ENCODE measurements at places on chromosomes 5 and 9.

DNA sequence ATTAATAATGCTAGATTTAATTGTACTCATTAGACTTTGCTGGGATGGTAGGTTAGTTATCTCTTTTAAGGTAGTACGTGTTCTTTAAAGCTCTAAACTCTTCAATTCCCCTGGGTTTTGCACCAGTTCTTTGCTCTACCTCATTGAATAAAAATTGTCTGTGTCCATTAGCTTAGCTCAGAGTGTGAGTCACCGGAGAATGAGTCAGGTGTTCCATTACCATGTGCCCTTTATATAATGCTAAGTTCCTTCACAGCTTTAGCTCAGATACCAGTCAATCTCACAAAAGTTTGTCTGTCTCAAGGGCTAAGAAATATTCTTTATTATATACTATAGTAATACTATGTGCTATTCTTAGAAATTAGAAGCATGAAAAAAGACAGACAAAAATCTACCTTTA is 339.4 kb downstream of the PRELID2 start:
- DNase-seq: peak; percentile 85

DNA sequence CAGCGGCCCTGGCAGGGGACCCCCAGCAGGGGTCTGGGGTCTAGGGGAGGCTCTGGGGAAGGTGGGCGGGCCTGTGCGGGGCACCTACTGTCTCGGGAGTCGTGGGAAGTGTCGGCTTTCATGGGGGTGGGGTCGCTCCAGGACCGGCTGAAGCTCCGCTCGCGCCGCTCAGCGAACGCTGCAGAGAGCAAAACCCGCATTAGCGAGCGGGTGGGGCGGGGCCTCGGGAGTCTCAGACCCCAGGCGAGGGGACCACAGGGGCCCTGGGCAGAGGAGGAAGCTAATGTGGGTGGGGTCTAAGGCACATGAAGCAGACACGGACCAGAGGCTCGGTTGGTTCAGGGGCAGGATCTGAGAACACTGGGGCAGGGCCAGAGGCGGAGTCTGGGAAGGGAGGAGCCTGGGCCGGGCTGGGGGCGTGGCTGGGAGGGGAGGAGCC is 5.5 kb downstream of the NSMF start:
- DNase-seq: peak; percentile 79

DNA sequence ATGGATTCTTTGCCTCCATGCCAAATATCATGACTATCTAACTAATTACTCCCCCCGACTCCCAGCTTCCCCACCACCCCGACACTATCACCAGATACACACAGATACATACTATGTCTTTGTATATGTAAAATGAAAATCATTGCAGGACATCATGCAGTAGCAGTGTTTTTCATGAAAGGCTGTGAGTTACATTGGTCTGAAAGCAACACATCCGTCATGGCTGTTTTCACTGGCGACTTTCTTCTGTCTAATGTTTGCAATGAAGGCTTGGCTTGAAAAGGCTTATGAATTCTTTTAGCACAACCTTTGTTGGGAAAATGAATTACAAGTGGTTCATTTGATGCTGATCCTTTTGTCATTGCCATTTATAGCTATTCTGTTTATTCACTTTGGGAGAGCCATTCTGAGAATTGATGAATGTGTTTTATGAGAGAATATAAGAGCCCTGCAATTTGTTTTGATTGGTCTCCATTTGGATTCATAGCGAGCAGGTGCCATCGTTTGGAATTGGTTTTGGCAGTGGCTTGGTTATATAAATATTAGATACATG is 103.4 kb downstream of the PIP5K1B start:
- DNase-seq: no peak

DNA sequence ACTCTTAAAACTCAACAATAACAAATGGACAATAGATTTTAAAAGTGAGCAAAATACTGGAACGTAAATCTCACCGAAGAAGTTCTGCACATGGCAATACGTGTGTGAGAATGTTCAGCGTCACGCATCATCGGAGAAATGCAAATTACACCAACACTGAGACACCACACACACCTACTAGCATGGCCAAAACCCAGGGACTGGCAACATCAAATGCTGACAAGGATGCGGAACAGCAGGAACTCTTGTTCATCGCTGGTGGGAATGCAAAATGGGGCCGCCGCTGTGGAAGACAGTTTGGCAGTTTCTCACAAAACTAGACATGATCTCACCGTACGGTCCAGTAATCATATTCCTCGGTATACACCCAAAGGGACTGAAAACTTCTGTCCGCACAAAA is 21.6 kb upstream of the CLPTM1L start:
- no peak for DNase-seq

DNA sequence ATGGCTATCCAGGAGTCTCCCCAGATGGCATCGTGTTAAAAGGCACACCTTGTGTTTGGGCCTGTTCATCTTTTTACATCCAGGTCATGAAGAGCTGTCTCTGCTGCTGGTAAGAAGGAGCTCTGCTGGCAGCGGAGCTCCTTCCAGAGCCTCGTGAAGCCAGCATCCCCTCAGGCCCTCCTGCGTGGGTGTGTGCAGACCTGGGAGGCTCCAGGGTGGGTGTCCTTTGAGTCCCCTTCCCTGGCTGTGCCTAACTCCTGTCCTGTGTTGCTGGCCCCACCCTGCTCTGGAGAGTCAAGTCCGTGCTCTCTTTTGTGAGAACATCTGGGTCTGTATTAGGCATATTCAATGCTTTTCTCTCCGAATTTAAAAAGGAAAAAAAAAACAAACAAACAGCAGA is 149.6 kb upstream of the IRX2 start:
- DNase-seq: no peak

GRCh38 chr9:37215381-37215780 is 95.0 kb downstream of the ZCCHC7 start:
- no peak for DNase-seq

- DNase-seq: no peak
Measured at GRCh38 chr5:132322266-132322665, 28.1 kb downstream of the SLC22A4 start.

DNA sequence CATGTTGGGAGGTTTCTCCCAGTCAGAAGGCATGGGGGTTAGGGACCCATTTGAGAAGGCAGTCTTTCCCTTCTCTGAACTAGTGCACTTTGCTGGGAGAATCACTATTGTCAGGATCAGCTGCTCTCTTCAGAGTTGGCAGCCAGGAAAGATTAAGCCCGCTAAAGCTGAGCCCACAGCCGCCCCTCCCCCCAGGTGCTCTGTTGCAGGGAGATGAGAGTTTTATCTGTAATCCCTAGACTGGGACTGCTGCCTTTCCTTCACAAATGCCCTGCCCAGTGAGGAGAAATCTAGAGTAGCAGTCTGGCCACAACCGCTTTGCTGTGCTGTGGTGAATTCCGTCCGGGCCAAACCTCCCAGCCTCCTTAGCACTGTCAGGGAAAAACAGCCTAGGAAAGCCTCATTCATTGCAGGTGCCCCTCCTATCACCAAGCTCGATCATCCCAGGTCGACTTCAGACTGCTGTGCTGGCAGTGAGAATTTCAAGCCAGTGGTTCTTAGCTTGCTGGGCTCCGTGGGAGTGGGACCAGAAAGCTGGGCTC is 69.8 kb downstream of the CNTLN start:
- DNase-seq: no peak

DNA sequence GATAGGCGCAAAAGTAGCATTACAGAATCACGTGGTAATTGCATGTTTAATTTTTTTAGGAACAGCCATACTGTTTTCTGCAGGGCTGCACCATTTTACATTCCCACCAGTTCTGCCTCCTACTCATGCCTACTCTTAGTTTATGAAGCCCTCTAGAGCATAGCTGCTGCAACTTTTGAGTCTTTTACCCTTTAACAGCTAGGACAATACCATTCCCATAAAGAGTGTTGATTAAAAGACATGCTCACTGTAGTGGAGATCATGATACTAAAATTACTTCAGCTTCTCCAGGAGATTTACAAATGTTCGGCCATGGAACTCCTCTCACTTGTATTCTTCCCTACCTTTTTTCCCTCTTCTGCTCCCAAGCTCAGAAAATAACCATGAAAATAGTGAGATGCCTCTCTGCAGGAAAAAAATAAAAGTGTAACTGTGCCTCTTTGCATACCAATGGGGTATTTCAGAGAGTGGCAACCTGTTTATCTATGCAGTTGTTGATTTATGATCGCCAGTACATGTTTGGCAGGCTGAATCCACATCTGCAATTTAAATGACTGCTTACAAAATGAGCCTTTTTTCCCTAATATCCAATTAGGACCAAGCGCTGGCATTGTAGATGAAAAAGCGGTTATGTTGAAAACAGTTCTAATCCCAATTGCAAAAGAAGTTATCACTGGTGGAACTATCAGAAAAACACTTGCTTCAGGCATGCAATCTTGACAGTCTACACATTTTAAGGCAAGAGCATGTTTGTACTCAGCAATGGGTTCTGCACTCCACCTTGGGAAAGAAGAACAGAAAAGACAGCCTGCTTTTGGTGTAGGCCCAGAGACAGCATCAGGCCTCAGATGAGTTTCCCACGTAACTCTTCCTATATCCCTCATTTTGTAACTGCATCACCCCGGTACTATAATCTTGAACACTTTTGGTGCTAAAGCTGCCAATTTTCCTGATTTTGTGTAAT is 131.1 kb downstream of the ADAMTSL1 start:
- no peak for DNase-seq

DNA sequence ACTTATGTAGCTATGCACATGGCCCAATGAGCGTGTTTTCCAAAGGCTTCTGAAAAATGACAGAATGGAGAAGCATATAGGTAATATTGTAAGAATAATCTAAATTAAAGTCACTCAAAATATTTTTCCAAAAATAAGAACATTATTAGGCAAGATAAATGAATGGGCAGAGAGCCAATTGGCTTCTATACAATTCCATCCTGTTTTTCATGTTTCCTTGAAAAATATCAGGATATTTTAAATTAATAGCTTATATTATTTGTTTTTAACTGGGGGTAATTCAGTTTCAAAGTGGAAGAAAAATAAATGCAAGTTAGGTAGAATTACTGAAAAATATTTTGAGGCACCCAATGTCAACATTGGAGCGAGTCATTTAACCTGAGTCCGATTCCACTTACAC is 183.5 kb downstream of the PLK2 start:
- no peak for DNase-seq

- DNase-seq: no peak
Measured at GRCh38 chr5:134082264-134082992, 32.1 kb upstream of the TCF7 start.

DNA sequence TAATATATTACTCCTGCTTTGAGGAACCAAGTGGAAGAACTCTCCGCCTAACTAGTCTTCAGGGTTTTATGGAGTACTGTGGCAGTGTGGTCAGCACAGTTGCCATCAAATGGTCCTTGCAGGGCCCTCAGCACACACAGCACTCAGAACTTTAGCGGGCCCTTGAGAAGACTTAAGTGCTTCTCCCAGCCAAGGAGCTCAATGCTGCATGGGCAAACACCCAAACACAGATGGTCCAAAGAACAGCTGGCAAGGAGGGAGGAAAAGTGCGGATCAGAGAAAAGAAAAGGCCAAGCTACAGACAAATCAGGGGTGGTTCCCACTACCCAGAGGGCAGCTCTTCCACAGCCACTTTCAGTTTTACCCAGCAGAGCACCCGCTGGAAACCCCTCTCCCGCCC is 98.6 kb downstream of the SPOCK1 start:
- DNase-seq: no peak

- no peak for DNase-seq
Measured at GRCh38 chr9:36899406-36899805, 134.7 kb downstream of the PAX5 start.

DNA sequence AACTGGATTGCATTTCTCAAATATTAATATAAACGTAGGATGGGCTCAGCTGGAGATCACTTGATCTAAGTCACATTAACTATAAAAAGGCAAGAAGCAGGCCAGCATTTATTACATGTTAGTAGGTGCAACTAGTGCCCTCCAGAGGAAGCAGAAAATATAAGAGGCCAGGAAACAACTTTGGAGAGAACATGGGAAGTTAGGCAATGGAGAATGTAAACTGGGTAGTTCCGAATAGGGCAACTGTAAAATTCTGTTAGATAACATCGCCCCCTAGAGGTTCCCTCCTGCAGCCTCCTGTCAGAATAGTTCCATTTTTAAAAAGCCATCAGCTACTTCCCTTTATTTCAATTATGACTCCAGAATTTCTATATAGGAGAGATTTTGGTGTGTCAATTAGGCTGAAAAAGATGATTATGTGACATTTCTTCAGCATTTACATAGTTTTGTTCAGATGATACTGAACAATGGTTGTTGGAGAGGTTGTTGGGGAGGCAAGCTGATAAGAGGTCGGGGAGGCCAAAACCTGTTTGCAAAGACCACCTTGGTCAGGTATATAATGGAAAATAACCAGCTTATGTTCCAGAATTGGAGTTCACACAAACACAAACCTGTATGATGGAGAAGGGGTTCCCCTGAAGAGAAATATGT is 22.4 kb downstream of the CCL28 start:
- DNase-seq: peak; percentile 87

GRCh38 chr5:40630126-40630525 is 49.6 kb upstream of the PTGER4 start:
- no peak for DNase-seq

DNA sequence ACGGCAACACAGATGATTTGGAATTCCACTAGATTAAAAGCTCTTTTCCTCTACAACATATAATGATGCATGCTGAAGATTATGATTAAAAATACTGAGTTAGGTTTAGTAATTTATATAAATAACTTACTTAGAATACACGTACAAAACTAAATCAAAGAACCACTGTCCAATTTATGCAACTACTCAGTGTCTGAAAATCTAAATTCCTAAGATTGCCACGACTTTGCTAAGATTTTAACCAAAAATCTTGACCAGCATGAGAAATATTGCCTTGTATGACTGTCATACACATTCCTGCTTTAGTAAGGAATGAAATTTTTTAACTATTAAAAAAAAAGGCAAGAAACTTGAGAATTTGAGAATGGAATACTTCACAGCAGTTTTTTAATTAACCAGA is 292.4 kb downstream of the ZNF608 start:
- DNase-seq: no peak

- DNase-seq: no peak
Measured at GRCh38 chr5:158958021-158958994, 141.4 kb downstream of the EBF1 start.

- DNase-seq: peak; percentile 16
Measured at GRCh38 chr9:68416936-68417564, 60.6 kb downstream of the PGM5 start.

GRCh38 chr9:97473717-97474116 is 27.7 kb upstream of the TMOD1 start:
- DNase-seq: peak; percentile 6

DNA sequence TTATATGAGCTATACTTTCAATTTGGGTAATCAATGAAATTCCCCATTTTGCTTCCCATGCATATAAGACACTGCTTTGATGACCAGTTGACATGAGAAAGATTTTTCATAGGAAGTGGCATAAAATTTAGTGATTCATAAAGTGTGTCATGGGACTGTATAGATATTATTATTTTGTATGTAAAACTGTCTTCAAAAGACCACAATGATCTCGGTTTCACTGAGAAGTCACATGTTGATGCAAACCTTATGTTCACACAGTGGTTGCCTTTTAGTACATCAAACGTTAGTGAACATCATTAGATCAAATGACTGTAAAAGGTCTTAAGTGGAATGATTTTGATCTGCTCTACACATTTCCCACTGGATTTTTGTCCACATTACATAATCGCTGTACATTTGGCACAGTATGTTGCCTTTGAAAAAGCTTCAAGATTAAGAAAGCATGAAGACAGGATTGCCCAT is 349.2 kb upstream of the MEF2C start:
- DNase-seq: no peak

All from EH (cell line).